Posterior vena cava (tissue), 2 donors: ENCODE measurements at places on chromosomes 4 and X. TPM values are rescaled to one million over a fixed set of nuclear protein-coding genes. Genes with fewer than 3 reads are reported as not detected.

Gene NPY2R
- not detected for total RNA-seq

GRCh38 chr4:157185363-157185762 lies 35.2 kb upstream of the GRIA2 start:
- no peak for DNase-seq

- DNase-seq: no peak
Measured at GRCh38 chr4:179804440-179804839, 2362.2 kb upstream of the AGA start.

GRCh38 chr4:175998782-175999181 lies 66.9 kb upstream of the WDR17 start:
- DNase-seq: no peak

GRCh38 chrX:103124284-103124683 lies 31.3 kb upstream of the NXF3 start:
- DNase-seq: no peak

DNA sequence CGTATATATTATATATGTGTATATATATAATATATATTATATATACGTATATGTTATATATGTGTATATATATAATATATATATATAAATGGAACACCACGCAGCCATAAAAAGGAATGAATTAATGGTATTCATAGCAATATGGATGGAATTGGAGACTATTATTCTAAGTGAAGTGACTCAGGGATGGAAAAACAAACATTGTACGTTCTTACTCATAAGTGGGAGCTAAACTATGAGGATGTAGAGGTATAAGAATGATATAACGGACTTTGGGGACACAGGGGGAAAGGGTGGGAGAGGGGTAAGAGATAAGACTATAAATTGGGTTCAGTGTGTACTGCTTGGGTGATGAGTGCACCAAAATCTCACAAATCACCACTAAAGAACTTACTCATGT lies 1388.9 kb downstream of the C4orf33 start:
- DNase-seq: no peak

Gene MAP3K15
- total RNA-seq: not detected

Gene CEP135
- total RNA-seq: 7.3 TPM

- peak; percentile 81 for DNase-seq
Measured at GRCh38 chr4:154490583-154491340, 837 bp downstream of the DCHS2 start.

DNA sequence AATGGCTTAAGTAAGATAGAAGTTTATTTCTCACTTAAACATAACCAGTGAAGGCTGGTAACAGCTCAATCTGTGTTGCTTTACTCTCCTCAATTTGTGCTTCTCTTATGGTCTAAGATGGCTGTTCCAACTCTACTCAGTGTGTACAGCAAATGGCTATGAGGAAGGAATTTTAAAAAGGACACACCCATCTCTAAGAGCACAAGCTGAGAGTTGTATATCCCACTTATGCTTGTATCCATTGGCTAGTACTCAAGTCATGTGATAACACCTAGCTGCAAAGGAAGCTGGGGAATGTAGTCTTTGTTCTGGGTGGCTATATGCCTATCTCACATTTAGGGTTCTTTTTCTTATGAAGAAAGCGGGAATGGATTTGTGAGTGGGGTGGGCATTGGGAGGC lies 63.3 kb downstream of the GPAT3 start:
- DNase-seq: no peak

DNA sequence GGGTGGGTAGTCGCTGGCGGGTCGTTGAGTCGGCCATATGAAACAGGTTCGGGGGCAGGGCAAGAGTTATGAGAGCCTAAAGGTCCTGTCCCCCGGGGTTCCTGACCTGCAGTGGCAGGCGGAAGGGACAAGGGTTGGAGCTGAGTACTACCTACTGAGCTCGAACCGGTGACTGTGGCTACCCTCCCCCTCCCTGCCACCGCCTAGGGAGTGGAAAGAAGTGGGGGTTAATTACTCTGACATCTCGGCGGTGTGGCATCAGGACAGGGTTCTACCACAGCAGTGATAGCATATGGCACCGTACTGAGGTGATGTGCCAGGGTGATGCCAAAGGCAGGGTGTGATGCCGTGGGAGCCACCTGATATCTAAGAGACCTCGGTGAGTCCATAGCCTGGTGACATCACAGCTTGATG lies 307 bp downstream of the ATG4A start:
- DNase-seq: no peak

- no peak for DNase-seq
Measured at GRCh38 chr4:27684610-27685011, 824.0 kb downstream of the STIM2 start.

GRCh38 chr4:52094376-52095145 lies 43.5 kb downstream of the SPATA18 start:
- no peak for DNase-seq

DNA sequence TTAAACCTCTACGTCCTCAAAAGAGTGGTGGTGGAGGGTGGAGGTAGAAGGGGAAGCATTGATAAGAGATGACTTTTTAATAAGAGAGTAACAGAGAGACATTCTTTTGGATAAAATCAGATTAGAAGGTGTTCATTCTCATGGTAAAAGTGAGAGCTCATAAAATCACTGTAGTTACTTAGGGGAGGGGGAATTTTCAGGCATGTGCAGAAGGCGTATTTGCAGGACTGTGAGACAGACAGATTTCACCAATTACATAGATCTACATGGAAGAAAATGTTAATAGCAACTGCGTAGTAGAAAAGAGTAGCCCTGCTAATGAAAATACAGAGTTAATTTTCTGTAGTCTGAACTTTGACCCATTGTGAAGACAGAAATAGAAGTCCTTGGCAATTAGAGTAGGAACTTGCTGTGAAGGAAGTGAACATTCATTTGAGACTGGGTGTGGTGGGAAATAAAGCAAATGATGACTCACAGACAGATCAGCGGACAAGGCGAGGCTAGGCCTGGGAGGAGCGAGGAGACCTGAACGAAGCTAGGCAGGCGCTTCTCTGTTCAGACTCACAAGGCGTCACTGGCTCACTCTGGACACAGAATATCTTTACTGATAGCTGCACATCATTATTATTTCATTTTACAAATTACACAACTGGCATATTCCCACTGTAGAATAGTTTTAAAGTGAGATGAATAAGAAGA lies 57.2 kb upstream of the FAM9C start:
- DNase-seq: peak; percentile 89

- no peak for DNase-seq
Measured at GRCh38 chr4:181372014-181372413, 871.2 kb upstream of the TENM3 start.

Gene PPP1R3F
- 5.2 TPM for total RNA-seq

Gene TMPRSS11F
- total RNA-seq: not detected
